Activated CD4-positive, alpha-beta T cell treated with anti-CD3 and anti-CD28 coated beads for 1 hour (primary cell): ENCODE measurements at places on chromosomes 11 and 22.

DNA sequence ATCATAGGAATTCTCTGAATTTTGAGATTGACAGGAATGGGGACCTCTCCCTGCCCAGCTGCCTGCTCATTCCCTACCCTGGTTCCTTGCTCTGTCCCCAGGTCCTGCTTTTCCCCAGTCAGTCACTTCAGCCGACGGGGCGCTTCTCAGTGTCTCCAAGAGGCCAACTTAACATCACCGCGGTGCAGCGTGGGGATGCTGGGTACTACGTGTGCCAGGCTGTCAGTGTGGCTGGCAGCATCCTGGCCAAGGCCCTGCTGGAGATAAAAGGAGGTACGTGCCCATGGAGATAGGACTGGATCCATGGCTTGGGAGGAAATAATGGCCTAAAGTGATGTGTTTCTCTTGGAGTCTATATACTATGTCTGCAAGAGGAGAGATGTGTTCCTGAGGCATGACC is 7.0 kb downstream of the ROBO3 start:
- DNase-seq = no peak

DNA sequence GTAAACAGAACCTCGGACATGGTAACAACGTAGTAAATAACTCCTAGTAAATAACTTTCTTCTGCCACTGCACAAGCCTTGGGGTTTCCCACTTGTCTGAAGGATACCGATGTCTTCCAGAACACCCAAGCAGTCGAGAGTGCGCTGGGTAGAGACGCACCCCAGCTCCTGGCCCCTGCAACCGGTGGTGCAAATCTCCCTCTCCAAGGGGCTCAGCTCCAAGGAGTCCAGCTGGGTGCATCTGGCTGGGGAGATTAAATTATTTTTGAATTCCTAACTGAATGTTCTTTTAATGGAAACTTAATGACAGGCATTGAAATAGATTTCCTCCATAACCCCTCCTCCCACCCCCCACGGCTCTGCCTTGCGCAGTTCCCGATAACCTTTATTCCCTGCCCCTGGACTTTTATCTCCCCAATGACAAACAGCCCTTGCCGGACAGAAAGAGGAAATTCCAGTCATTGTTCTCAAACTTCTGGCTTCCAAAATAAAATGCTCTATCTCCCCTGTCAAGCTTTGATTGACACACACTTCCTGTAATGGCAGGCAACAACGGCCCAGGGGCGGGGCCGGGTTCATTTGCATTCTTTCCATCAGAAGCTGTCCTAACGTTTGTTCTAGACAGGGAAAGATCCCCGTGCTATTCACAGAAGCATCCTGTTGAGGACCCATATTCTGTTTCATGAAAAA is 31.2 kb downstream of the KCNJ1 start:
- DNase-seq = no peak

- no peak for DNase-seq
Measured at GRCh38 chr11:106399624-106400023, 322.2 kb downstream of the AASDHPPT start.

- DNase-seq = no peak
Measured at GRCh38 chr11:45666648-45667642, 1.5 kb upstream of the CHST1 start.

- DNase-seq = no peak
Measured at GRCh38 chr11:70556884-70557741, 158.8 kb downstream of the CTTN start.

DNA sequence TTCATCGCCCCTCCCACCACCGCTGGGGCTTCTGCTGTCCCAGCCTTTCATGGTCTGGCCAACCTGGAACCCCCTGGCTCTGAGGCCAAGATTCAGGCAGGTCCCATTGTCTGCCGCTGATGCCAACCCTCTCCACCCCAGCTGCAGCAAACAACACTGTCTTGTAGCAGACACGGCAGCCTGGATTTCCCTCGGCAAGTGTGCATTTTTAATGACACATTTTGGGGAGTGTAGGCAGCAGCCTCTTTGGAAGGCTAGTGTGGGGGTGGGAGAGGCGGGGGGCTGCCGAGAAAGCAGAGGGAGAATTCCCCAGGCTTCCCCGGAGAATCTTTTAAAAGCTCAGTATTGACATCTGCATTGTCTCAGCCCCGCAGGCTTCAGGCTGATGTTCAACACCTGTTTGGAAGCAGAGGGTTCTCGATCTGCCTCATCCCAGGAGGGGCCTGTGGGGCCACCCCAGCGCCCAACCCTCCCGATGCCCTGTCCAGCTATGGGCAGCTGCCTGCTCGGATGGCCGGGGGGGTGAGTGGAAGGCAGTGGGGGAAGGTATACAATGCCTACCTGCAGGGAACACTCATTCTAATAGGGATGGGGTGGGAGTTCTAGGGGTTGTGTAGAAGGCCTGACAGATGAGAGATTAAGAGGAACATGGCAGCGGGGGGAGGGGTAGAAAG is 41.5 kb downstream of the NECTIN1 start:
- DNase-seq = no peak
